ENCODE measurements at places on chromosomes 16 and 17. TPM values are rescaled to one million over a fixed set of nuclear protein-coding genes. Genes with fewer than 3 reads are reported as not detected.

The SRCIN1 gene
- 8.9 TPM for polyA plus RNA-seq

The AGRP gene
- polyA plus RNA-seq, result not detected

The PTX4 gene
- not detected for polyA plus RNA-seq

The GLP2R gene
- polyA plus RNA-seq, result 57.7 TPM

The MT1E gene
- polyA plus RNA-seq, result 2,506 TPM

The C1QTNF8 gene
- not detected for polyA plus RNA-seq

The TMC6 gene
- polyA plus RNA-seq, result 58.4 TPM

Measured in adipose tissue (tissue), 3 donors.